ENCODE measurements at places on chromosomes 5 and 9.

GRCh38 chr5:90434116-90434714 lies 24.7 kb upstream of the CETN3 start:
- peak; percentile 9 for DNase-seq

GRCh38 chr9:98374385-98375051 lies 119.1 kb upstream of the TBC1D2 start:
- no peak for DNase-seq

- no peak for DNase-seq
These were observed 38.6 kb downstream of the AMBP start for GRCh38 chr9:114039484-114039883.

DNA sequence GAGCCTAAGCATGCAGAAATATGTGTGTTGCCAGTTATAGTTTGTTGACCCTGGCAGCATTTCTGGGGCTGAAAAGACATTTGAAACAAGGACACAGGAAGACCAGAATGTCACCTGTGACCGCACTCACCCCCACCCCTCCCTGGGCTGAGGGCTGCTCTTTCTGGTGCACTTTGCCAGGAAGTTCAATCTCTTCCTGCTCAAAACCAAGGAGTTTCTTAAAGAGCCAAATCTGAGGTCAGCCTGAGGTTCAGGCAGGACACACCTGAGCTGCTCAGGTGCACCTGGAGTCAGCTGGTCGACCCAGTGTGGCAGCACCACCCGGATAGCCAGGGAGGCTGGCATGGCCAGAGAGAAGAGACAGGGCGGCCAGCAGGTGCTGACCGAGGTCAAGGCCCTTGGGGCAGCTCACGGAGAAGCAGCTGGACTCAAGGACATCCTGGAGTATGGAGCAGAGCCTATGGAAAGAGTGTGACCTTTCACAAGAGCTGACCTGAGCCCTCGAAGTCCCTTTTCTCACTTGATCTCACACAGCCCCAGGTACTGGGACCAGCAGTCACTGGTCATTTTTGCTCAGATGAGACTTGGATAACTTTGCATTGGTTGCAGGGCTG lies 376.9 kb upstream of the IRX4 start:
- no peak for DNase-seq

- DNase-seq: no peak
These were observed 708 bp downstream of the SPOUT1 start for GRCh38 chr9:128828719-128829452.

GRCh38 chr9:91273853-91274552 lies 87.7 kb downstream of the AUH start:
- DNase-seq: no peak

DNA sequence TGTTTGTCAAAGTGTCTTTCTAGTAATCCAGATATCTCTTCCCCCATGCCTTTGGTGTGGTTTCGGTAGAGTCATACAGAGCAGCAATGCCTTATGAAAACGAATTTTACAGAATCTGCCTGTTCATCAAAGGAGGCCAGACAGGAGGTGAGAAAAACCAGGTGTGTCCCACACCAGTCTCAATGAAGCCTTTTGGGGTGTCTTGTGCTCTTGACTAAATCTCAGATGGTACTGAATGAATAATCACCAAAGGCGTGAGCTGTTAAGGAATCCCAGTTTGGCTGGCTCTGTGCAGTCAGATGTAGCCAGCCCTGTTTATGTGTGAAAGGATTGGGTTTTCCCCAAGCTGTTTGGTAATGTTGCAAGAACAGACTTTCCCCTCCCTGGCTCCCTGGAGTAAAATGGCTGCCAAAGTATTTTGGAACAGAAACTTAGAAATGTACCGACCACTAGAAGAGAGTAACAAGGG lies 70.8 kb upstream of the CDKN2B start:
- peak; percentile 28 for DNase-seq

- DNase-seq: no peak
These were observed 152.3 kb downstream of the KDM4C start for GRCh38 chr9:6910032-6910431.

DNA sequence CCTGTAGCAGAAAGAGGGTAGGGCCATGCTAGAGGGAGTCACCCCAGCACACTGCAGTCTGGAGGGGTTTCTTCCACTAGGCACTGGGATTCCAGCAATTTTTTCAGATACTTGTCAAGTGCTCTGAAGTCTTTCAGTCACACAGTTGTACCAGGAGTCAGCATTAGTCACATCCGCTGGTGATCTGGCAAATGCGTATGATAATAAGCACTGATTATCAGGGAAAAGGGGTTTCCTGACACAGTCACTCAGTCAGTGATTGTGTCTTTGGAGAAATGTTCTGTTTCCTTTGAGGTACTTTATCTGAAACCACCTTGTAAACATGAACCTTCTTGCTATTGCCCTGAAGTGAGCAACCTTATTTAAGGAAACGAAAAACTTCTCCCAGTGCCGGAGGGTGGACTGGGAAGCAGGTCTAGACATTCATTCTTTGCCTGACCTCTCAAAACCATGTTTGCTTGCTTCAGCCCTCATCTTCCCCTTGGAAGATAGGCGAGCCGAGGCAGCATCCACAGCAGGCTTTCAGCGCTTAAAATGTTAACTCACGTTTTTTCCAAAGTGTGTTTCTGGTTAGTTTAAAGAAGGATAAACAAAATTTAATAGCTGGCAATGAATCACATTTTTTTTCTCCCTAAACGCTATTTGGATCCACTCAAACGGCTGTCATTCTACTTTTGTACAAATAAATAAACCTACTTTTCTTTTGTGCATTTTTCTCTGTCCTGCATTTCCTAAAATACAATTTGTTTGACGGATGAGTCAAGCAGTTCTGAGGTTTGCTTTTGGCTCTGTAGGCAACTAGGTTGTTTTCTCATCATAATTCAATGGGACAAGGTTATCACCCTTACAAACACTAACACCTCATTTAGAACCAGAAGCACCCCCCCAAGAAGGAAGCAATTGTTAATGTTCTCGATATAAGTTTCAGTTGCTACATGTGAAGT lies 77.7 kb downstream of the FOXD1 start:
- DNase-seq: no peak

DNA sequence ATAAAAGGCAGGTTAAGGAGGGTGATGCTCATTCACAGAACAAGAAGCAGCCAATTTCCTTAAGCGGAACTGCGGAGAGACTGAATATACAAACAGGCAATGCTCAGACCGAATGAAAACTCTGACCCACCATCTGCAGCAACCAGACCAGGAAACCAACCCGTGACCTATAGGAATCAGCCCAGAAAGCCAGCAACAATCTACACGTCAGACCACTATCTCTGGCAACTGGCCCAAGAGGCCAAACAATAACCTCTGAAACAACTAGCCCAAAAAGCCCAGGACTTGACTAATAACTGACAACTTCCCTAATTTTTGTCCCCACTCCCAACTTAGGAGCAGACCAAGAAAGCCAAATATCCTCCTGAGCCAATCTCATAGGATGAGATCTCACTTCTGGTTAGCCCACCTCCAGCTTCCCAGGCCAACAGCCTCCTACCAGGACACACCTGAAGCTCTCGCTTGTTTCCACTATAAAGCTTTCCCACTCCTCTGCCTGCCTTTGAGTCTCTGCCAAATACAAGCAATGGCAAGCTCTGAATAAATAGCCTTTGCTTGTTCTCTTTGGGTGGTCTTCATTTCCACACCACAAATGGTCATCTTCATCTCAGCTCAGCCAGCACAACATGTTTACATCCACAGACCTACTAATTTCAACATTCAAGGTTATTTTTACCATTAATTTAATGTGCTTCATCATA lies 168.5 kb downstream of the HSD17B3 start:
- no peak for DNase-seq

DNA sequence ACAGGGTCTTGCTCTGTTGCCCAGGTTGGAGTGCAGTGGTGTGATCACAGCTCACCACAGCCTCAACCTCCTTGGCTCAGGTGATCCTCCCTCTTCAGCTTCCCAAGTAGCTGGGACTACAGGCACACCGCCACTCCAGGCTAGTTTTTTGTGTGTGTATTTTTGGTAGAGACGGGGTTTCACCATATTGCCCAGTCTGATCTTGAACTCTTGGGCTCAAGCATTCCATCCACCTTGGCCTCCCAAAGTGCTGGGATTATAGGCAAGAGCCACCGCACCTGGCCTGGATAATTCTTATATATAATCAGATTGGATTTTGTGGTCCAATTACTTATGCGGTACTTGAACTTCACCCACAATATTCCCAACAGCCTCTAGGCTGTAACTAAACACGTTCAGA lies 19.8 kb downstream of the CCDC69 start:
- DNase-seq: no peak

DNA sequence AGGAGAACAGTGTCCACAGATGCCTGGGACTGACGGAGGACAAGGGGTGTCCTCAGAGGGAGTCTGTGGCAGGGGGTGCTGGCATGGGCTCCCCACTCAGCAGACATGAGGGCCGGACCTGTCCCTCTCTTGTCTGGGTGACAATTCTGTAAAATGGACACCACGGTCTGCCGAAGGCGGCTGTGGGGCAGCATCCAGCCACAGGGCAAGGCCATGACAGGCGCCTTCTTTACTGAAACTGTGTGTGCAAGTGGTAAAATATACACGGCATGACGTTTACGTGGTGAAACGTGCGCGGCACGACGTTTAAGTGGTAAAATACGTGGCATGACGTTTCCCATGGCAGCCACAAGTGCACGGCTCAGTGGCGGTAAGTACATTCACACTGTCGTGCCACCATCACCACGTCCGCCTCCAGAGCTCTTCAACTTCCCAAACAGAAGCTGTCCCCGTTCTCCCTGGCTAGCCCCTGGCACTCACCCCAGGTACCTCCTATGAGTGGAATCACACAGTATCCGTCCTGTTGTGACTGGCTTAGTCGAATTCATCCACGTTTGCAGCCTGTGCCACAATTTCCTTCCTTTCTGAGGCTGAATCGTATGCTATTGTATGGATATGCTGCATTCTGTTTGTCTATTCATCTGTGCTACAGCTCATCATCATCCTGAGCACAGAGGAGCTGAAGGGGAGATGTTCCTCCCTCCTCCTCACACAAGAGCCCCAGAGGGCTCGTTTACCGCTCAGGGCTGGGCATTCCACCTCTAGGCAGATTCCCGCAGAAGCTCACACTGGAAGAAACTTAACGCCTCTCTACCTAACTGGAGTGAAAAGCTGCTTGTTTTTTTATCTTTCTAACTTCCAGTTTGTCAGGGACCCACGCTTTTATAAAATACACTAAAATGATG lies 52.5 kb downstream of the COL23A1 start:
- DNase-seq: no peak

- no peak for DNase-seq
These were observed 339.1 kb downstream of the NFIB start for GRCh38 chr9:13974891-13975290.

DNA sequence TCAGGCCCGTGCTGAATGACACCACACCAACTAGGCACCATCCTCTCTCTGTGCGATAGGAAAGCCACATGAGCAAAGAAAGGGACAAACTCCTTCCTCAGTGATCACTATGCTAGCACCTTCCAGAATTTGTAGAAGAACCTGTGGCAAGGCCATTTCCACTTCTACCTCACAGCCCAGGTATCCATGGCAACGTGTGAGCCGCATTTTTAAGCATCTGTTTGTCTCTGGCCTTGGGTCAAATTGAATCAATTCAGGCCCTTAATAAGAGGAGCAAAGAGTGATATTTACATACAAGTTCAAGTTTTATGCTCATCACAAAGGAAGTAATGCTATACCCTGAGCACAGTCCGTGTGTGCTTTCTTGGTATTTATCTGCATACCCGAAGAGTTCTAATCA lies 179.3 kb downstream of the SLC12A2 start:
- DNase-seq: no peak

GRCh38 chr5:87400305-87400899 lies 12.3 kb downstream of the CCNH start:
- DNase-seq: no peak

GRCh38 chr5:159336586-159336985 lies 6.3 kb upstream of the IL12B start:
- DNase-seq: no peak

DNA sequence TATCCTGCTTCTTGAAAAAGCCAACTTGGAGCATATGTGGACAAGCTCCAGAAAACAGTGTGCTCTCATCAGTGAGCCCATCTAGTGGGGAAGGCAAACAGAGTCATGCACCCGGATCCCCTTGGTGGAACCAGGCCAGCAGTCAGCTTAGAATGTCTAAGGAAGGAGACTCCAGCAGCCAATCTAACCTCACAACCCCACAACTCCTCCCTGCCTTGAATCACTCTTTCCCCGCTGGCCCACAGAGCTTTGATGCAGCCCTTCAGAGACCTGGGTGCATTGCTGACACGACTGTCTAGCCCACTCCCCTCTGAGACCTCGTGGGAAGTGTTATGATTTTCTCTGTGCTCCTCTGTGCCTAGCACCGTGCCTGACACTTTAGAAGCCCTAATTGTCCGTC lies 623.7 kb downstream of the BNC2 start:
- no peak for DNase-seq

DNA sequence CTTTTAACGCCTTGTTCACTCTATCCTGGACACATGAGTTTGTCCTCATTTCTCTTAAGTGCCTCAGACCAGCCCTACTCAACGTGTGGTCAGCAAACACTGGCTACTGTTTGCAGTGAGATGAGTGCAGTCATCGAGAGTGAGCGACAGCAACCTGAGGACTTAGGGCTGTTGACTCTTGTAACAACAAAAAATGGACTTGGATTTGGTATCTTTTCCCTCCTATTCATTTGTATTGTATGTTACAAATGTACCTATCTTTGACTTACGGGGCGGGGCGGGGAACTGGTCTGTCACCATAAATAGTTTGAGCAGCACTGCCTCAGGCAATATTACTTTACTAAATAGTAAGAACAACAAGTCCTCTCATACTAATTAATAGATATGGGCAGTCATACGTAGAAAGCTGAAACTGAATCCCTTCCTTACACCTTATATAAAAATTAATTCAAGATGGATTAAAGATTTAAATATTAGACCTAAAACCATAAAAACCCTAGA lies 84.1 kb downstream of the TLE1 start:
- DNase-seq: no peak

DNA sequence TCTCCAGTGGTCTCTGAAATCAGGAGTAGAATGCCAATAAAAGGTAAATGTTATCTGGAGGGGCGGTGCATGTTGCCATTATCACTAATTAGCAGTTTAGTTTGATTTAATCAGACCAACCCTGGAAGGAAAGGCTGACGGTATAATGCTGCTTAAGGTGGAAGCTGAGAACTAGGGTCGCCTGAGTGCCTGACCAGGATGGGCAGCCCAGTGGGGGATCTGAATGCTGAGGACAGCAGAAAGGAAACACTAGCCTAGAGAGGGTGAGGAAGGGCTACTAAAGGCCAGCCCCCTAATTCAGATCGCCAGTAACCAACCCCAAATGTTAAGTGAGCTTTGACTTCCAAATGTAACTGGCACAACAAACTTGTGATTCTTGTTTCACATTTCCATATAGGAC lies 172.2 kb downstream of the APBA1 start:
- DNase-seq: no peak
